GM13977 (cell line): ENCODE measurements at places on chromosomes 4 and X.

DNA sequence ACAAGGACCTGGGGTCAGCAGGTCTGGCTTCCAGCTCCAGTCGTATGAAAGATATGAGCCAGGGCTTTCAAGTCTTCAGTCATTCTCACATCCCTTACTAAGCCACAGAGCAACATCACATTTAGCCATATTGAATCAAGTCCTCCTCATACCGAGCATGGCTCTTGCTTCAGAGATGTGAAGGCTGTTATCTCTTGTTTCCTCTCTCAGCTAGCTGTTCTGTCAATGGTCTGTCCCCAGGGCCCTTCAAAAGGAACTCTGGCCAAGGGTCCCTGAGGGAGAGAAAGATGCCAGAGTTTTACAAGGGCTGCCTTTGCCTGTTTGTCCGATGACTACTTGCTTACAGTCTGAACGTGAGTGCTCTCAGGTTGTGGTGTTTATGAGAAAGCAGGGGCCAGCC is 30.5 kb downstream of the DOCK11 start:
- no peak for DNase-seq

DNA sequence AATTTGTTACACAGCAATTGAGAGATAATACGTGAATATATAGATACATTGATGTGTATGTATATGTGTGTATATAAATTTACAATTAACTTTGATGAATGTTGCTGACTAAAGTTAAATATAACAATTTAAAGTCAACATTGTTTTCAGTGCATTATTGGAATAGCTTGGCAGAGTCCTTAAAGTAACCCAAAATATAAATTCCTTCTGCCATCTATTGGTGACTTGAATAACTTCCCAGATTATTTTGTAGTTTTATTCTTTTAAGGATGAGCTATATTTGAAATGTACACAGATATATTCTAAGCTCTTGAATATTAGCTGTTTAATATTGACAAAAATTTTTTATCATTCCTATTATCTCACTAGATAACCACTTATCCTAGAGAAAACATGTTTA is 298.2 kb upstream of the FSTL5 start:
- DNase-seq: no peak

- DNase-seq: no peak
These were observed 48.3 kb downstream of the DMP1 start for GRCh38 chr4:87698394-87698793.

DNA sequence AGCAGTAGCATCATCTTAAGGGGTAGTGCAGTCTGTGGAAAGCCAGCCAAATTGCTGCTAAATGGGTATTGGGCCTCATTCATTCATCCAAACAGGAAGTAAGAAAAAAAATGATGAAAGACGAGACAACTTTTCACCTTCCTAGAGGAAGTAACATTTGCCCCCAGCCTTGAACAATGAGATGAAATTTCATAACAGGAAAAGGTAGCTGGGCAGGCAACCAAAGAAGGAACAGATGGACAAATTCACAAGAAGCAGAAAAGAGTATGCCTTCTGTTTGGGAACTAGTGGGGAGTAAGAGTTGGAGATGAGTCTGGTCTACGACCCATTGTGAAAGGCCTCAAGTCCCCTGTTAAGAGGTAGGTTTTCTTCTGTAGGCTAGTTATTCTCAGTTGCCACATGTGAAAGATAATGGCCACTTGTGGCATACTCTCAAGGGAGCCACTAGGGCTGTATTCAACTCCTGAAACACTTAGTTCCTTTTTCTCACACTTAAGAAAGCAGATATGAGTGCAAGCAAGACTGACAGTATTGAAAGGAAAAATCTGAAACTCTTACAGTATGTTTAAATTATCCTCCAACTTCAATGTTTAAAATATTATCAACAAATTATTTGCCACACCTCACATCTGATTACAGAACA is 190.4 kb downstream of the AR start:
- no peak for DNase-seq

GRCh38 chr4:143260750-143261149 is 75.9 kb upstream of the GAB1 start:
- no peak for DNase-seq

GRCh38 chrX:119512146-119512800 is 44.0 kb downstream of the SLC25A5 start:
- peak; percentile 60 for DNase-seq
